ENCODE measurements at places on chromosomes 4 and X.
A peak's percentile ranks its signal among the peaks of the same experiment; 100 is the strongest.

DNA sequence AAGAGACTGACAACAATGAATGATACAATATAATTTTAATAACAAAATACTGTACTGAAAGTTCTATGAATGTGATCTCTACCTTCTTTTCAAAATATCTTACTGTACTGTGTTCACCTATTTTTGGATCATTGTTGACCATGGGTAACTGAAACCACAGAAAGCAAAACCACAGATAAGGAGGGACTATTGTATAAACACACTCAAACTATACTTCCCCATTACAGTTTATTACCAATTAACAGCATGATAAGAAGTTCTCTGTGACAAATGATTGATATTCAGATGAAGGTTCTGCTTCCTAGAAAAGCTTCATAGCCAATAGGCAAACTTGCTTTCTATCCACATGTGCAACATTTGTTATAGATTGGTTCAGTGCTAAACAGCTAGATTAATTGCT lies 50.1 kb downstream of the GABRG1 start:
- DNase-seq, result no peak

DNA sequence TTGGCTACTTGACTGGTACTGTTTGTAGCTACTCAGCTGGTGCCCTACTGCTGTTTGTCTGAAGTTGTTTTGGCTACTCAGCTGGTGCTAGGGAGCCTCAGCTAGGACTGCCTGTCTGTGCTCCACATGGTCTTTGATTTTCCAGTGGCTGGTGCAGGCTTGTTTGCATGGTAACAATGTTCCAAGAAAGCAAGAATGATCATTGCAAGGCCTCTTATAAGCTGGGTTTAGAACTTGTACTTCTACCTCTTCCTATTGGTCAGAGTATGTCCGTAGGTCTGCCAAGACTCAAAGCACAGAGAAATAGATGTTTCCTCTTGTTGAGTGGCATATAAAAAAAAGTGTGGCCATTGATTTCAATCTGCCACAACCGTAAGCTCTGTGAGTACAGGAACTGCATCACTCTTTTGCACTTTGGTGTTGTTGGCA lies 17.6 kb downstream of the NFKB1 start:
- peak; percentile 17 for DNase-seq

- peak; percentile 36 for DNase-seq
Measured at GRCh38 chr4:74410272-74410671, 34.7 kb upstream of the AREG start.

- DNase-seq, result no peak
Measured at GRCh38 chr4:6728320-6729029, 12.5 kb downstream of the BLOC1S4 start.

DNA sequence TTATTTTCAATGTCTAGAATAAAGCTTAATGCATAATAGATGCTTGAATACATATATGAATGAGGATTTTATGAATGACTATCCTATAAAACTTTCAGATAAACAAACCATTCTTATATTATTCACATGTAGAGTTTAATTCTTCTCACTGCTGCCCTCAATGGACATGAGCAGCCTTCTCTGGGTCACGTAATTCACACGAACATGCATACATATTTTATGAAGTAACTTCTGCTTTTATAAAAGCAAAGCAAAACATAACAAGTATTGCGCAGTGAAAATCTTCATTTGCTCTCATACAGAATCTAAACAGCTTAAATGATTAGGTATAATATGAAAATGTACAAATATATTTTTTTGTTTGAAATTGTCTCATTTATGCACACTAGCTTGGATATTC lies 116.7 kb downstream of the TMA16 start:
- no peak for DNase-seq

- DNase-seq, result peak; percentile 40
Measured at GRCh38 chrX:130895299-130895698, 7.7 kb downstream of the ENOX2 start.

GRCh38 chr4:34108391-34108790 lies 2135.9 kb downstream of the ARAP2 start:
- DNase-seq, result peak; percentile 58

- no peak for DNase-seq
Measured at GRCh38 chr4:75513526-75514130, 575 bp downstream of the RCHY1 start.

DNA sequence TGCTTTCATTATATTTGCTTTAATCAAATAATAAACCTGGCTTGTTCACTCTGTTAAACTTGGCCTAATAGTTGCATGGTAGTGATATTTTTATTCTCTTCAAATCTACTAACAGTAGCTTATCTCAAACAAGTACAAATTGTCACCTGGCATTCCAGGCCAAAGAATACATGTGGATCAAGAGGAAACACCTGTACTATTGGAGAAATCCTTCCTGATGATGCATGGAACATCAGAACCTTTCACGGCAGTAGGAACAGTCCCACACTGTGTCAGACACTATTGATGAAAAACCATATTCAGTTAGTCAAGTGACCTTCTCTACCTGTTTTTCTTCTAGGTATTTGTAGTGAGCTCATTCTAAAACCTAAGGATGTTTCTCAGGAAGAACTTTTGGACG lies 17.0 kb downstream of the MTHFD2L start:
- no peak for DNase-seq

DNA sequence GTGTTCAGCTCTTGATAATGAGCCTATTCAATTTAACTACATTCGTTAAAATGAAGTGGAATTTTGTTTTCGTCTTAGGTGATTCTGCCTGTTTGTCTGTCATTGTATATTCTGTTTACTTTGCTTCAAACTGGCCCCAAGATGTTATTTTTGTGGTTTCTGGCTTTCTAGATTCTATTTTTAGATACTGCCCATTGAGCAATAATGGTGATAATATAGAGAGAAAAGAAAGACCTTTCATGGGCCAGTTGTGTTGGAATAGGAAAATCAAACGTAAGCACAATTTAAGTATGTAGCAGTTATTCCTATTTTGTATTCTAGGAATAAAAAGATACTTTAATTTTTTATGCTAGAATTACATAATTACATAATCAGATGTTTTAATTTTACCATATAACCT lies 4.0 kb downstream of the CDKN2AIP start:
- DNase-seq, result no peak

DNA sequence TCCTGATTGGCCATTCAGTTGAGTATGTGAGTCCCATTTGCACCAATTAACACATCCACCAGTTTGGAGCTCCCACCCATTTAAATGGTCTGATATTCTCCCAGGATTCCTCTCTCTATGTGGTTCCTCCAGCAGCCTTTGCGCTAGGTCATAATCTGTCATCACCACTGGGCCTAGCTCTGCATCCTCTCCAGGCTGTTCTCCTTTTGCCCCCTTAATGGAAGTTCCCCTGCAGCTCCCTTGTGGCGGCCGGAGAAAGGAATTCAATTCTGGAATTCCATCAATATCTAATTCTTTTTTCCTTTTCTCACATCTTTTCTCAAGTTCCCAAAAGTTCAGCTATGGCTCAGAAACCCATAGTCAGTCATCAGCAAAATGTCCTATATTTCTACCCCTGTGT lies 2184.4 kb upstream of the AGA start:
- DNase-seq, result no peak

GRCh38 chr4:182885738-182886077 lies 31.5 kb downstream of the DCTD start:
- DNase-seq, result peak; percentile 66

DNA sequence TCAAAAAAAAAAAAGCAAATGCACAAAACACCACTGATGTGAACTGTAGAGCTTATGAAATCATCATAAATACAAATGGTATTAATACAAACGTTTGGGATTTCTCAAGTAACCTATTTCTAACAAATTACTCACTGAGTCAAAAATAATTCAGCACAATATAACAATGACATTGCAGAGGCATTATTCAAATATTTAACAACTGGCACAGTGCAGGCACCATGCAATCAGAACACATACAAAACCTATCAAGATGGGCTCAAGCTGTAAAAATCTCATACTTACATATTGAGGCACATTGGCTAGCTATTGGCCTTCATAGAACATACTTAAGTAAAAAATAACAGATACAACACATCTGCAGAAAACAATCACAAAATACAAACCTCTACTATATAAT lies 81.1 kb downstream of the LRBA start:
- DNase-seq, result no peak

DNA sequence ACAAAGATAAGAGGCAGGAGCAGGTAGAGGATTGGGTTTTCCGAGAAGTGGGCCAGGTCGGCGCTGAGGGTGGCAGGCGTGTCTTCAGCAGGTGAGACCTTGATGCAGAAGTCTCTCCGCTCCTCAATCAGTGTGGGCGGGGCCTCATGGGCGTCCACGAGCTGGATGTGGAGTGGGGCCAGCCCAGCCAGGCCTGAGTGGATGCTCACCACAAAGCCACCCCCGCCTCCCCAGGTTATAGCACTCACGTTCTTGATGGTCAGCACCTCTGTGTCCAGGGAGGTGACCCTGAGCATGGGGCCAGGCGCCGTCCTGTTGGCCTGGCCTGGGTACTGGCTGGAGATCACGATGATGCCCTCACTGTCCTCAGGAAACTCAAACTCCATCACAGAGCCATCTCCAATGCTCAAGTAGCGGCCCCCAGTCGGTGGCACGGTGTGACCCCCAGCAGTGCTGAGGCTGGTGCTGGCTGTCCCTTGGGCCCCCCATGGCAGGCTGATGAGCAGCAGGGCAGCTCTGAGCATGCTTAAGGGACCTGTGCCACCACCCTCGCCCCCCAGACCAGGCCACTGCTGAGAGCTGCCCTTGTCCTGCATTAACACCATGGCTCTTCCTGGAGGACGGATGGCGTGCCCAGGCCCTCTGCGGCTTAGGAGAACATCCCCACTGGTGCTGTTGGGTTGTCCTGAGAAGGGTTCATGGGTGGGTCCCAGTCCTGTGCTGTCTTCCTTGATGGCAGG lies 1.9 kb downstream of the SLC10A3 start:
- DNase-seq, result no peak

DNA sequence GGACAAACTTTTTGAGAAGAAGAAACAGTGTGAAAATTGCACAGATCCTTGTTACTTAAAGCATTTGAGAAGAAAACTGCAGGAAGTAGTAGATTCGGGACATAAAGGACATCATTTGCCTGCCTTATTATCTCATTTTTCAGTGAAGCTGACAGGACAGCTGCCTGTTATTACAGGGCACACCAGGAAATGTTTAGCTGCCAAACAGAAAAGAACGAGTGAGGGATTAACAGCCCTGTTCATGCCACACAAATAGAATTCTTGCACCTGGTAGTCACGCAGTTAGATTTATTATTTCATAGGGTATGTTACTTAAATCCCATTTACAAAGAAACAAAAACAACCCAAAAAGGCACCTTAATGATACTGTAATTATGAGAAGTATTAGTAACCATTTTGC lies 100.6 kb downstream of the CHIC2 start:
- no peak for DNase-seq

GRCh38 chr4:6527259-6527658 lies 47.7 kb upstream of the MAN2B2 start:
- no peak for DNase-seq

DNA sequence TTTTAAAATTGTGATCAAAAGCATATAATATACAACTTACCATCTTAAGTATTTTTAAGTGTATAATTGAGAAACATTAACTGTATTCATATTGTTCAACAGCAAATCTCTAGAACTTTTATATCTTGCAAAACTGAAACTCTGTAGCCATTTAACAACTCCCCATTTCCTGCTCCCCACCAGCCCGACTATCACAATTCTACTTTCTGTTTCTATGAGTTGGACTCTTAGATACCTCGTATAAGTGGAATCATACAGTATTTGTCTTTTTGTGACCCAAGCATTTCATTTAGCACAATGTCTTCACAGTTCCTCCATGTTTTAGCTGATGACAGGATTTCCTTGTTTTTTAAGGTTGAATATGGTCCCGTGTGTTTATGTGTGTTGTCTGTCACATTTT lies 106.0 kb downstream of the LRBA start:
- DNase-seq, result no peak

- no peak for DNase-seq
Measured at GRCh38 chr4:2066011-2066551, 7.0 kb downstream of the NAT8L start.

GRCh38 chr4:10571909-10572308 lies 112.7 kb downstream of the CLNK start:
- no peak for DNase-seq

DNA sequence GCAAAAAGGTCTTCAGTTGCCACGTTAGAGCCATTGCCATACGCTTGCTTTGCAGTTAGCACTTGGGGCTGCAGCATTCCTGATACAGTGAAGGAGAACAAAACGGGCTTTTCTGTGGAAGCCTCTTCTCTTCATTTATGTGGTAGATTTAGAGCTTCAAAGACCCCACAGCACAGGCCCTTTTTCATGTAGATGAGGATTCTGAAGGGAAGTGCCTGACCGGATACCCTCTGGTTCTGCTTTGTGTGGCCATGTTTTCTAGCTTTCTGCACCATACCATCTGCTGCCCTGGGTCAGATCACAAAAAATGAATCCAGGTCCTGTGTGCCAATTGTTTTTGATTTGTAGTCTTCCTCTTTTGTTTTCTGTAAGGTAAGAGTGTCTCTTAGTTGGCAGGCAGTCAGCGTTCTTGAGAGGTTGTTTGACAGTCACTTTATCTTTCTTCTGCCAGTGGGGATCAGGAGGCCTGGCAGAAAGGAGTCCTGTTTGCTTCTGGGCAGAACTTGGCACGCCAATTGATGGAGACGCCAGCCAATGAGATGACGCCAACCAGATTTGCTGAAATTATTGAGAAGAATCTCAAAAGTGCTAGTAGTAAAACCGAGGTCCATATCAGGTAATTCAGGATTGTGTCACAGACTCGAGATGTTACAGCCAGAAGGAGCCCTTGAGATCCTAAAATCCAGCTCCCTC lies 7.7 kb downstream of the LAP3 start:
- DNase-seq, result no peak

DNA sequence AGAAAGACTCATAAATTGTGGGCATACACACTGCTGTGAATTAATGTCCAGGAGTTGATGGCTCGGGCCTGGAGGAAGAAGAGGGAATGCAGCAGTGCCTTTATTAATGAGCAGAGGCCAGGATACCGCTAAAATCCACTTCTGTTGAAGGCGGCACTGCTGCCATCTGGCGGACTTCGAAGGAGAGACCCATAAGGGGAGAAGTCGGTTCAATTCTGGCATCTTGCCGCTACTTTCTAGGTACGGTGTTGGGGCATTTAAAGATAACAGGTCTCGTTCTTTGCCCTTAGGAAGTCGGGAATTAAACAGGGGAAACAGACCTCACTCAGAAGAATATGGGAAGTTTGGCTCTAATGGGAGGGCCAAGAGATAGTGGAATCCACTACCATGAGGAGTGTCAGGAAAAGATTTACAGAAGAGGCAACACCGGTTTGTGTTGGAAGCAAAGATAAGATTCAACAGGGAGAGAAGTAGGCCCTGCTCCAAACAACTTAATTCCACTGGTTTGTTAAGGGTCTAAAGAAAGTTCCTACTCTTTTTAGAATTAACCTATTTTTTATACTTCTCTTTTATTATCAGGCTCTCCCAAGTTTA lies 133.6 kb upstream of the GIMD1 start:
- peak; percentile 77 for DNase-seq
